ENCODE measurements at places on chromosomes 11 and 22. TPM values are rescaled to one million over a fixed set of nuclear protein-coding genes. Genes with fewer than 3 reads are reported as not detected.

Gene HINFP
- 17.9 TPM for total RNA-seq

DNA sequence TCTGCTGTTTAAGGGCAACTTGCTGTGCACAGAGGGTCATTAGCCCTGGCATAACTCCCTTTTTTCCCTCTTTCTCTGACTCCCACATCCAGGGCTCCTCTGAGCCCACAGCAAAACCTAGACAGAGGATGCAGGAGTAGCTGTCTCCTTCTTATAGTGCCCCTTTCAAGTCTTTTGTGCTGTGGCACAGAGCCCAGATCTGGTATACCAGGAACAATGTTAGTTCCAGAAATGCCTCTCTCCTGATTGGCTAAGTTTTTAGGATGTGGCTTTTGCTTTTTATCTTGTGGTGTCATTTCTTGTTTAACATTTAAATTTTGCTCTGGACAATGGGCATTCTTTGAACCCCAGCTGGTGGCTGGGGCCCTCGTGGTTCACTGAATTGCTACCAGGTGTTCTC, 25.6 kb upstream of the RRM1 start:
- DNase-seq = no peak

- no peak for DNase-seq
These were observed 100.2 kb downstream of the C11orf87 start for GRCh38 chr11:109522116-109522755.

DNA sequence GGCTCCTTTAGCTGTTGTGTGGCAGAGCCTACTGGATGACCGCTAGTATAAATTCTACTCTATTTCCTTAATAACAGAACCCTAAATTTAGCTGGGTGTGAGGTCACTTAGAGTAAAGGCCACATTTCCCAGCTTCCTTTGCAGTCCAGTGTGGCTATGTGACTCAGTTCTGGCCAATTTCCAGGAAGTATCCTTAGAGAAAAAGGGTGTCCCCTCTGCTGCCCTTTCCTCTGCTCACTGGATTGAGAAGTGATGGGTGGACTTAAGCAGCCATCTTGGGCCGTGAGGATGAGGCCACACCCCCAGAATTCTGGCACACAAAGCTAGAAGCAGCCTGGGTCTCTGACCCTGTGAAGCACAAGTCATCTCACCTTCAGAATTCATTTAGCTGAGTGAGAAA, 11.7 kb upstream of the RASD2 start:
- no peak for DNase-seq

- DNase-seq = peak; percentile 47
These were observed 766.1 kb upstream of the ARHGAP42 start for GRCh38 chr11:99920956-99921355.

GRCh38 chr22:45179276-45180049, 15.7 kb downstream of the NUP50 start:
- no peak for DNase-seq

All from HT1080 (cell line).